GM03348 (cell line): ENCODE measurements at places on chromosomes 6 and 20.

- no peak for DNase-seq
These were observed 294.7 kb downstream of the FARS2 start for GRCh38 chr6:5556011-5556410.

- DNase-seq: peak; percentile 64
These were observed 1.1 kb downstream of the CEBPB start for GRCh38 chr20:50191544-50192363.

GRCh38 chr6:100283285-100283684 lies 181.4 kb downstream of the SIM1 start:
- DNase-seq: peak; percentile 59

- DNase-seq: peak; percentile 92
These were observed 72.5 kb downstream of the B3GAT2 start for GRCh38 chr6:70884074-70884983.

DNA sequence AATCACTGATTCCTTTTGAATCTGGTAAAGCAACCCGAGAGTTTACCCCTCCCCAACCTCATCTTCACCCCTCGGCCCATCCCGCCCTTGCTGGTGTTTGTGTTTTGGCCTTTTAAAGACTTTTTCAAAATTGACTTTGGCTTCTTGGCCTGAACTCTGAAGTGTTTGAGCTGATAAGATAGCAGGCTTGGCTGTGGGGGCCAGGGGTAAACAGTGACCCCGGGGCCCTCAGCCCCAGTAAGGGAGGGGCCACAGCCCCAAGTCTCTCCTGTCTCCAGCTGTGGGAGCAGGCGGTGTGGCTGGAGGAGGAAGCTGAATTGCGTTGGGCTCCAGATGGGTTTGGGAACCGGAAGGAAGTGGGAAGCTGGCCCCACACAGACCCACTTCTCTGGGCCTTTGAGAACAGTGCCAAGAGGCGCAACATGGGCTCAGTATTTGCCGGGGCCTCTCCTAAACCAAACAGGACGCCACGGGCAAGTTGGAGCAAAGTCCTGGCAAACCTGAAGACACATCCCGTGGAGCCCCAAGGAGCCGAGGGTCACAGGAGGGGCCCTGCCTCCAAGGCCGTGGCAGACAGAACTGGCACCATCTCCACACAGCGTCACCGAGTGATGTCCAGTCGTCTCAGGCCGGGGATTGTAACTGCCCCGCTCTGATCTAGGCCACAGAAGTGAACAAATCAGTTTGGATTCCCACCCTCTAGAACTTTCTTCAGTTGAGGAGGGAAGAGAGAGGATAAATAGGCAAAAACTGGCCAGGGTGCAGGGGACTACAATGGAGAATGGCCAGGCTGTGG lies 54.3 kb upstream of the PTPN1 start:
- DNase-seq: no peak

- no peak for DNase-seq
These were observed 30.0 kb upstream of the RAB23 start for GRCh38 chr6:57252137-57252536.

GRCh38 chr6:32962213-32962826 lies 6.1 kb upstream of the BRD2 start:
- no peak for DNase-seq

- peak; percentile 84 for DNase-seq
These were observed 32.8 kb upstream of the GMPR start for GRCh38 chr6:16205377-16206144.

- no peak for DNase-seq
These were observed 109.6 kb downstream of the SLC22A3 start for GRCh38 chr6:160457823-160458222.

DNA sequence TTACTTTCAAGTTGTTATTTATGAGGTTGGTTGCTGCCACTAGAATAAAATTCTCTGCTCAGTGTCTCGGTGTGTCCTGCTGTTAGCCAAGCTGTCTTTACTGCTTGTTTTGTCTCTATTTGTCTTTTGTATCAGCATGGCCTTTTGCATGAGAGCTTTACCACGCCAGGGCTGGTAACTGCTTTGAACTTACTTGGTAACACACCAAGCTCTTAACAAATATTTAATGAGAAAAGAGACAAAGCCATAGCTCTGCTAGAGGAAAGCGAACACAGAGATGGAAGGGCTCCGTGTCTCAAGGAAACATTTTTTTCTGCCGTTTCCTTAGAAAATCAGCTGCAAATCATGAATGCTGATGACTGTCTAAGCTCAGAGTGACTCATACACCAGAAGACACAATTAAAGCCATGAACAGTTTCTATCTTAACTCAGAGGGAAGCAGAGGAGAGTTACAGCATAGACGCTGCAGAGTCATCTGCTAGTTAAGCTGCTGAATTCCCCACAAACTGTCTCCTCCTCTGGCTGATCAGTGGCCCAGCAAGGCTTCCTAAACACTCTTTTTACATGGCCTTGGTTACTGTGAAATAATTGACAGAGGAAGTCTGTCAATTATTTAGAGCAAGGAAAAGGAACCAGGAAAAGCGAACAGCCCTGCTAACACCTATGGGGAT lies 44.8 kb downstream of the AGPAT4 start:
- DNase-seq: peak; percentile 81

DNA sequence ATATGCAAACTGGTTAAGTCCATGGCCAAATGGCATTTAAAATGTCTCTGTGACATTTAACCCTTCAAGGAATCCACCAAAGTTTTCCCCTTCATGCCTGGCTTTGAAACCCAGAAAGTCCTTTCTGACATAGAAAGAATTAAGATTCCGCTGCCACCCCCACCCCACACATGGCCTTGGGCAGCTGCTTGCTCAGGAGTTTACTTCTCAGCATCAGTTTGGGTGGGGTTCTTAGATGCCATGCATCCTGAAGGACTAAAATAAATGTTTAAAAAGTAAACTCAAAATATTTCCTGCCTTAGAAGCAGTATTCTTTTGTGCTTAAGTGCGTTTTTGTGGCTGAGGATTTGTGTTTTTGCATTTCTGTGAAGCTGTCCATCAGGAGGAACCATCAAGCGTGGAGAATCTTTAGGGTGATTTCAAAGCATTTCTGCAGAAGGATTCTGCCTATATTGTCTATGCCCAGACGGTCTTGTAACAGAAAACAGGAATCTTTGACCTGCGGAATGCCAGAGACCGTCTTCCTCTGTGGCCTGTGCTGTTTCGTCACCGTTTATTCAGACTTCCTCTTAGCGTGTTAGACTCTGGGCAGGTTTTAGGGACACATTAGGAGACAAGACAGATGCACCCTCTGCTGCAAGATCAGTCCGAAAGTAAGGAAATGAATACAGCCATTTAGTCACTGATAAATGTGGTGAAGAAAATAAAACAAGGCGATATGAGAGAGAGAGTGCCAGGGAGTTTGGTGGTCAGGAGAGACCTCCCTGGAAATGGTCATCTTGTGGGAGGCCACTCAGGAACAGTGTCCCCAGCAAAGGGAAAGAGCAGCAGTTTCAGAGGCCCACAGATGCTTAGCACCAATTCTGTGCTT lies 6.2 kb downstream of the DUSP22 start:
- no peak for DNase-seq

GRCh38 chr6:133704371-133704770 lies 184.5 kb upstream of the TCF21 start:
- peak; percentile 17 for DNase-seq

DNA sequence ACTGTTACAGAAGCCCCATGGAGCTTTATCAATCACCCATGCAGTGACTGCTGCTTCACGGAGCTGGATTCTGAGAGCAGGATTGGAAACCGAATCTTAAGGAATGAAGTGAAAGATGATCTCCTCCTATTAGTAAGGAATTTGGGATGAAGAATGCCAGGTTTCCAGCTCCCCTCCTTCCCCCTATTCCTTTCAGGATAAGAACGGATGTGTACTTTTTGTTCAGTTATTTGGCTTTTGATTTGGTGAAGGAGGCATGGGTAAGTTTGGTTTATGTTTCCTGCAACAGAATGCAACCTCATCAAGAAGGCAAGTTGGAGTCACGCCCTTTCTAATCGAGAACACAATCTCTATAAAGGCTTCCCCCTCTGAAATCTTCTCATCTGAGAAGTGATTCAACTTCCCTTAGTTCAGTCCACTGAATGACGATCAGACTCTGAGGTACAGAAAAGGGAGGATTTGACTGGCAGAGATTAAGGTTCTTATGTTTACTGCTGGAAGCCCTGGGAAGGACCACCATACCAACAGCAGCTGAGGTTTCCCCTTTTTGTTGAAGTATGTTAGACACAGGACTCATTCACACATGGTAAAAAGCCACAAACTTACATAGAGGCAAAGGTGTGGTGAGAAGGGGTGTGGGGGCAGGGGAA lies 5.5 kb downstream of the ELMO2 start:
- peak; percentile 30 for DNase-seq

DNA sequence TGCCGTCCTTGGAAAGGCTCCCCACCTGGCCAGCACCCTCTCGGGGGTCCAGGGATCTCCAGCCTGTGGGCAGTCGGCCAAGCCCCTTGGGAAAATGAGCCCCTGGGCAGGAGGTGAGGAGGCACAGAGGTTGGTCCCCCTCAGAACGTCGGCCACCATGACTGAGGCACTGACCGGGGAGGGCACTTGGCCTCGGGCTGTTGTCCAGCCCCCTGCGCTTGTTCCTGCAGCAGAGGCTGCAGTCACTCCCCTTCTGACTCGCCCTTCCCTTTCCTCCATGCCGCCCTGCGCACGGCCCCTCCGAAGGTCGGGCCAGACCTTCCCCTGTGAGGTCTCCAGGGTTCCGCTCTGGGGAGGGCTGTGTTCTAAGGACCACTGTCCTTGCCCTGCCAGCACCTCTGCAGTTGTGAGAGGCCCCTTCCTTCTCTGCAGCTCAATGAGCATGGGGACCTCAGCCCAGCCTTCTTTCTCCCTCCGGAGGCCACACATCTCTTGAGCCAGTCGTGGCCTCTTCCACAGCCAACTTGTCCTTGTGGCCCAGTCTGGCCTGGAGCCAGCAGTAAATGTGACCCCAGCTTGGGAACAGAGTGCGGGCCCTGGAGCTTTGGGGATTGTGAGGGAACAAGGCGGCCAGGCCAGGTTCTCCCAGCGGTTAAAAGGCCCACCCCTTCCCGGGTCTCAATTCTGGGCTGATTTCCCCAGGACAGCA lies 195.5 kb downstream of the DLL1 start:
- no peak for DNase-seq

DNA sequence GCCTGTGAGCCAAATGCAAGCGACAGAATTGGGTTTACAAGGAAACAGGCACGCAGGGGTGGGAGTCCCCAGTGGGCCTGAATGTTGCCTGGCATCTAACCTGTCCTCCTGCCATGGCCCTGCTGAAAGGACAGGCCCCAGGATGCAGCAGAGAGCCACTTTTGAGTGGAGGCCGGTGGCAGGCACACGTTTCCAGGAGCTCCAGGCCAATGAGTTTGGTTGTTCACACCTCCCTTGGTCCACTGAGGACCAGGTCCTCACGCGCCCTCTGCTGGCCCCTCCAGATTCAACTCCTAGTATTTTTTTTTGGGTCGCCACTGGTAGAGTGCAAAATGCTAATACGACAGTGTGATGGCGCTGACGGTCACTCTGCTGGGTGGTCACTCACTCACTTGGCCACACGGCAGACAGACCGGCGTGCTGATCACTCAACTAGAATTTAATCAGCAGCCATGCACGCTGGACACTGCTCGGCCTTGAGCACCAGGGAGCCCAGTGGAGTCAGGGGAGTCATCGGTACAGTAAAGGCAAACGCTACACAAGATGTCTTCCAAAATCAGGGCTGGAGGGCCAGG lies 81.7 kb upstream of the NFATC2 start:
- peak; percentile 79 for DNase-seq

- no peak for DNase-seq
These were observed 316.6 kb downstream of the RFPL4B start for GRCh38 chr6:112663698-112664097.

DNA sequence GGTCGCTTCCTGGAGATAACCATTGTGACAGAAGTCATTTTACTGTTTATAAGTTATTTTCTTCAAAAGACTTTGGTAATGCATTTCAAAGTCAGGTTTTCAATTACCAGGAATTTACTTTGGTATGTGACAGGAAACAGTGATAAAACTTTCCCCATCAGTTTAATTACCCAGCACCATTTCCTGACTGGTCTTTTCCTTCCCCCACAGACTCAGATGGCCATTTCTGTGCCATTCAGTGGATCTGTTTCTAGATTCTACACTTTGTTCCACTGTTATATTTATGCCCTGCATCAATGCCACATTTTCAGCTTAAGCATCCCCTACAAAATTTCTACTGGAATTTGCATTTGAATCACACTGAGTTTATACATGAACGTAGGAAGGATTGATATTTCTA lies 16.3 kb downstream of the RRBP1 start:
- DNase-seq: no peak

GRCh38 chr20:31596831-31597480 lies 8.1 kb upstream of the ID1 start:
- DNase-seq: no peak

GRCh38 chr6:152078001-152078400 lies 270.5 kb downstream of the ESR1 start:
- DNase-seq: no peak

DNA sequence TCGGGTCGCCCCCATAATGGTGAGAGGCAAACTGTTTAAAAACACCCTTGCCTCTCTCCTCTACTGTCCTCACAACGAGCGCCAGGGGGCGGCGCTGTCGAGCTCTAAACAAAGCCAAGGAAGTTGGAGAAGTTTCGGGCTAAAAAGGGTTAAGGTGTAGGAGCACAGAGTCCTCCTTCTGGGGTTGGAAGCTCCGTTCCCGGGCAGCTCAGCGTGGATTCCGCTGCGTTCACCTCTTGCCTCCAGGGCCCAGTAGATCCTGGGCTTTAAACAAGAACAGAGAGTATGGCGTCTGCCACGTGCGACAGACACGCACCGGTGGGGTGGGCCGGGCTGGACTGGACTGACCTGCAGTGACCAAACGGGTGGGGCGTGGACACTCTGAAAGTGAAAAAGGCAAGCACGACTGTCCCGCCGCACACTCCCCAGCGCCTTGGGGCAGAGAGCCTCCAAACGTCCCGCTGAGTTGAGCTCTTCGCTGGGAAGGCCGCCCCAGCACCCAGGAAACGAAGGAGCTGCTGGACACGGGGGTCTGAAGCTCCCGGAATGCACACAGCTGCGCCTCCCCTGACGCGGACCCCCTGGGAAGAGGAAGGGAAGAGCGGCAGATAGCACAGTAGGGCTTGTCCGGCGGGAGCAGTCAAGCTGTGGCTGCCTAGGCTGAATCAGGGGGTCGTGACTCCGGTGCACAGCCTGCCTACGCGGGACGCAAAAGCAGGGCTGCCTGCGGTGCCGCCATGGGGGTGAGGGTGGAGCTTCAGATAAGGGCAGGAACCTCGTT lies 1.6 kb upstream of the THBD start:
- DNase-seq: peak; percentile 76

GRCh38 chr20:31838646-31839292 lies 6.6 kb downstream of the FOXS1 start:
- DNase-seq: no peak

GRCh38 chr6:169865346-169866139 lies 114.1 kb downstream of the ERMARD start:
- DNase-seq: no peak

DNA sequence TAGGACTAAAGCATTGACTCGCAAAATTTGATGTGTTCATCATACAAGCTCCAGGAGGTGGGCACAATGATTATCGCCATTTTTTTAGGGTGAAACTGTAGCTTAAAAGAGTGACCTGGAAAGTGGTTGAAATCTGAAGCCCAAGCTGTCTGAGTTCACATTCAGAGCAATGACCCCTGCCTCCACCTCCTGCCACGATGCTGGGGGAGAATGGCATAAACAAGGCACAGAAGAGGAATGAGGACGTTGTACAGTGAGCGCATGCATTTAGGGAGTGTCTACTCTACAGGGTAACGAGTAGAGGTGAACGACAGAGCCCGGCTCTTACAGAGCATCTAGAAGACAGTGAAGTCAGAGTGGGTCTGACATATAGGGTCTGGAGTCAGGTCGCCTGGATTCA lies 37.2 kb downstream of the CNKSR3 start:
- DNase-seq: no peak
